ENCODE measurements at places on chromosomes 13 and 19.

DNA sequence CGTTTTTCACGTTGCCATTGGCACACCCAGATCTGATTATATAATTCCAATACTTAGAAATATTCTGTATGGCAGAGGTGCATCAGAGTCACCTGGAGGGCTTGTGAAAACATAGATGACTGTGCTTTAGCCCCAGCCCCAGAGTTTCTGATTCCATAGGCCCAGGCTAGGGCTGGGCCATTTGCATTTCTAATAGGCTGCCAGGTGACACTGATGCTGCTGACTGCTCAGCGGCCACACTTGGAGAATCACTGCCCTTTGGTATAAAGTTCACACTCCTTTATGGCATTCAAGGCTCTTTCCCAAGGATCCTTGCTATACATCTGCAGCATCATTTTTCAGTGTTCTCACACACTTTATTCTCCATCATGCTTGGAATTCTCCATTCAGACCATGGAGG is 137.1 kb downstream of the AKAP11 start:
- no peak for DNase-seq

- no peak for DNase-seq
Measured at GRCh38 chr13:99564386-99564785, 63.1 kb downstream of the TM9SF2 start.

- DNase-seq, result no peak
Measured at GRCh38 chr19:46014534-46014933, 8.3 kb downstream of the PGLYRP1 start.

GRCh38 chr19:3698974-3699740 is 1.1 kb downstream of the PIP5K1C start:
- no peak for DNase-seq

All from CD4-positive, alpha-beta T cell treated with Interferon alpha-2 for 1 hour (primary cell).